ENCODE measurements at places on chromosomes 12 and 14.

DNA sequence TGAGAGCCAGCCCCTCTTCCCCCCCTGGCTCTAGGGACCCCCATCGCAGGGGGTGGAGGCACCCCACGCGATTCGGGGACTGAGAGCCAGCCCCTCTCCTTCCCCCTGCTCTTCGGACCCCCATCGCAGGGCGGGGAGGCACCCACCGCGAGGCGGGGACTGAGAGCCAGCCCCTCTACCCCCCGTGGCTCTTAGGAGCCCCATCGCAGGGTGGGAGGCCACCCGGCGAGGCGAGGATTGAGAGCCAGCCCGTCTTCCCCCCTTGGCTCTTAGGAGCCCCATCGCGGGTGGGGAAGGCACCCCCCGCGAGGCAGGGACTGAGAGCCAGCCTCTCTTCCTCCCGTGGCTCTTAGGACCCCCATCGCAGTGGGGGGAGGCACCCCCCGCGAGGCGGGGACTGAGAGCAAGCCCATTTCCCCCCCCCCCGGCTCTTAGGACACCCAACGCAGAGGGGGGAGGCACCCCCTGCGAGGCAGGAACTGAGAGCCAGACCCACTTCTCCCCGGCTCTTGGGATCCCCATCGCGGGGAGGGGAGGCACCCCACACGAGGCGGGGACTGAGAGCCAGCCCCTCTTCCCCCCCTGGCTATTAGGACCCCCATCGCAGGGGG is 45.6 kb downstream of the DDX11 start:
- DNase-seq, result no peak

DNA sequence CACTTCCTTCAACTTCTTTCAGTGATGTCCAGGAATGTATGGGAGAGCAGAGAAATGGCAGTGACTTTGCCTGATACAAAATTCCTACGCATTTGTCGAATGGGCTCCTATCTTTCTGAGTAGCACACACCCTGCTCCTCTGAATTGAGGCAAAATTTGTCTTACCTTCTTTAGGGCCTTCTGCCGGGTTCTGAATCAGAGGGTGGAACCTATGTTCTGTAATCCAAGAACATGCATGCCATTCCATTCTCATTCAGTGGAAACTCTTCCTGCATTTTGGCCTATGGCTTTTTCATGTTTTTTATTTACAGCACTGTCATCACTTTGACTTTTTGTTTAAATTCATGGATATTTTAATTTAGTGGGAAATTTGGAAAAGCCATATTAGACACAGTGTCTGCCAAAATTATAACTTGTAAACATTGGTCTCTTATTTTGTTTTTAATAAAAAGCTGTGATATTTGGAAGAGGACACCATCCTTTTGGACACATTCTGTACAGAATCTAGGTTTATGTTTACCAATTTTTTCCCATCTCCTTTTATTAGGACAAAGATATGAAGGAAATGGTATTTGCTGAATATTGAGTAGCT is 402.2 kb upstream of the FAR2 start:
- no peak for DNase-seq

- no peak for DNase-seq
Measured at GRCh38 chr12:131796754-131797587, 31.2 kb upstream of the MMP17 start.

DNA sequence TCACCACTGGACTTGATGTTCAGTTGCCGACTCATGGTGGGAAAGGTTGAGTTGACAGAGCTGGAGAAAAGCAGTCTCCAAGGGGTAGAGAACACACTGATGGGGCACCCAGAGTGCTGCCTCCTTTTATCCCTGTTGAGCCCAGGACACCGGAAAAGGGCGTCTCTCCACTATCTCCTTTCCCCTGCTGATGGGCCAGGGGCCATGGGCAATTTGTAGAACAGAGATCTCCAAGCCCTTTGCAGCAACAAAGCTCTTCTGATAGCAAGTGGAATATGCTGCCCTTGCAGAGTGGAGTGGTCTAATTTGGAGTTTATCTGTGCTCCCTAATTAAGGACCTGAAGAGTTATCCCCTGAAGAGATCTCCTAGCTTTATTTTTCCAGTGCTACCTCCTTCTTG is at the start of gene KRT74:
Gene KRT74, minus strand, starts transcription at position 101 of the 400 bp plus-strand sequence. Its CDS starts 66 bp downstream, at position 35.
- DNase-seq, result no peak

DNA sequence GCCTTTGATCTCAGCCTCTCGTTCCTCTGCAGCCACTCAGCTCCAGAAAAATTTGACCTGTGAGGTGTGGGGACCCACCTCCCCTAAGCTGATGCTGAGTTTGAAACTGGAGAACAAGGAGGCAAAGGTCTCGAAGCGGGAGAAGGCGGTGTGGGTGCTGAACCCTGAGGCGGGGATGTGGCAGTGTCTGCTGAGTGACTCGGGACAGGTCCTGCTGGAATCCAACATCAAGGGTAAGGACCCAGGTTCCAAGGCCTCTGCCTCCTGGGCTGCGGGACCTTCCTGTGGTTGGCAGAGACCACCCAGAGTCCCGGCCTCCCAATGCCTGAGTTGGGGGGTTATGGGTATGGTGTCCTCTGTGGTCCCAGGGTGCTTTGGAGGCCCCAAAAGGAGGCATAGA is 4.5 kb upstream of the GPR162 start:
- no peak for DNase-seq

DNA sequence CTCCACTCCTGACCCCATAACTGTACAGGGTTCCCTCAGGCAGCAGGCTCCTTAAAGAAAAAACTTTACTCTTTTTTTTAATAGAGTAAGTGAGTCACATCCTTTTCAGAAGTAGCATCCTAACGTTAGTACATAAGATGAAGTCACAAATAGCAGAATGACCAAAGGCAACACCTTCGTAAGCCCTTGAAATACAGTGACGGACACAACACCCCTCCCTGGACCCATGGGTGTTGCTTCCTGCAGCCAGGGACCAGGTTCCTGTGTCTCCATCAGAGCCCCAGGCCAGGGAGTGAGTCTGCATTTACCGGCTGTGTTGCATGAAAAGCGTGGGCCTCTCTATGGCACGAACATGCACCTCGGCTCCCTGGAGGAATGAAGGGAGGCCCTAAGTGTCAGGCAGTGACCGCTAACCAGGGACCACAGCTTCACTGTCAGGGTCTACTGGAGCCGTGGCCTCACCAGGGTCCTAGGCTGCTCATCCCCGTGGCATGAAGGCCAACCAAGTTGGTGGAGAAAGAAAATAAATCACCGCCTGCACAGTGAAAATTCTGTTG is 340.0 kb upstream of the SFSWAP start:
- no peak for DNase-seq

- no peak for DNase-seq
Measured at GRCh38 chr12:16407346-16407745, 59.9 kb downstream of the MGST1 start.

- no peak for DNase-seq
Measured at GRCh38 chr12:12017798-12018197, 52.9 kb upstream of the BCL2L14 start.

DNA sequence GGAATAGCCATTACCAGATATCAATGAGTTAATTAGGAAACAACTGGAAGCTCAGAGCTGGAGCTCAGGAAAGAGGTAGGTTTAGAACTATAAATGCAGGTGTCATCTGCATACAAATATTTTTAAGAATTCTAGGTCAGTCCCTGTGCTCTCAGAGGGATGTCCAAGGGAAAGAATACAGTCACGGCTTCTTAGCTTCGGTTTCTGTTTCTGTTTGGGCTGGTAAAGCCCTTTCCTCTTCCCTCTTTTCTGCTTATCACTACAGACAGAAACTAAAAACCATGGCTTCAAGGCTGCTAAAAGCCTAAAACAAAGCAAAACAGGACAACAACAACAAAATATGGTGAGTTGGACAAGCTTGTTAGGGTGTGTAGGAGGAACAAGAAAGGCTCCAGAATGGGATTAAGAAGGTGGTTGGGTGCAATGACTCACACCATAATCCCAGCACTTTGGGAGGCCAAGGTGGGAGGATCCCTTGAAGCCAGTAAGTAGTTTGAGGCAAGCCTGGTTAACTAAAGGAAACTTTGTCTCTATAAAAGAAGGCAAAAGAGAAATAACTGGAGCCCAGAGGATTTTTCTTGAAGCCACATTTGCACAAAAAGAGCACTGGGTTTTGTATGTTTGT is 113.0 kb downstream of the SEC23A start:
- no peak for DNase-seq

DNA sequence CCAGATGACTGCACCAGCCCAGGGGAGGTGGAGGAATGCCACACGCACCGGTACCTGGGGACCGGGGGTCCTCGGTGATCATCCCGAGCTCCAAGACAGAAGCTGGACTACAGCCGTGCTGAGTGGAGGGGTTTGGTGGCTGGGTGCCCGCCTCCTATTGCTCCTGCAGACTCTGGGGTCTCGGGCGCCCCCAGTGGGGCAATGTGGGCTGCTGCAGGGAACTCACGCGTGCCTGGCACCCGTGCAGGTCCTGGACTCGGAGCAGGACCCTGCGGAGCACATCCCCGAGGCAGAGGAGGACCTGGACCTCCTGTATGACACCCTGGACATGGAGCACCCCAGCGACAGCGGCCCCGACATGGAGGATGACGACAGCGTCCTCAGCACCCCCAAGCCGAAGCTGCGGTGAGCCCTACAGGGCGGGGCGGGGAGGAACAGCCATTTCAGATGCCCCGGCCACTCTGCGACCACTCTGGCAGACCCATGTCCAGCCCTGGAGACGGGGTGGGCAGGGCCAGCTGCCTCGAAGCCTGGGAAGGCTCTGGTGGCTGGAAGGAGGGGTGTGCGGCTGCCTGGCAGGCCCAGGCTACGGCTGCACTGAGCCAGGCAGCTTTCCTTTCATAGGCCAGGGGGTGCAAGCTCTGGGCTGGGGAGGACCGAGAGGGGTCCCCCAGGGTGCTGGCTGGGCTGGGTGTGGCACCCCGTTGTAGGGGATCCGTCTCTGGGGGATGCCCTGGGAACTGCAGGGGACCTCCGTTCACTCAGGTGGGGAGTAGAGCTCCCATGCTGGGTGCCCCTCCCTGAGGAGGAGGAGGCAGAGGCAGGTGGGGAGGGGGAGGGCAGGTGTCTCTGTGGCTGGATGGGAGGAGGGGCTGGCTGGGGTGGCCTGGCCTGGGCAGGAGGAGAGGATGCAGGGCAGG is 21.6 kb upstream of the TEX22 start:
- no peak for DNase-seq

GRCh38 chr12:70422631-70423030 is 56.5 kb downstream of the KCNMB4 start:
- DNase-seq, result no peak

- no peak for DNase-seq
Measured at GRCh38 chr12:76942267-76942666, 63.4 kb upstream of the CSRP2 start.

DNA sequence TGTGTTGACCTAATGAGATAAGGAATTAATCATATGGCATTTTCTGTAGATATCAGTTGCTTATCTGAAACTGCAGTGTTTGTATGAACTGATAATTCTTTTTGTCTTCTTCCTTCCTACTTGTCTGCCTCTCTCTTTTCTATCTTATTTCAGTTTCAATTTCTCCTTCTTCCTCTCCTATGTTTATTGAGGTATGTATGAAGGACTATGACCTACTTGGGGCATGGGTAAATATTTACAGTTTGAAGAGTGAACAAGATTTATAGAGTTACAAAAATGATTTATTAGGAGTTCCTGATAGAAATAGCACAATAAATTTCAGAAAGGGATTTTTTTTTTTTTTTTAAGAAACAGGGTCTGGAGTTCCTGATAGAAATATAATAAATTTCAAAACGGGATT is 88.7 kb upstream of the MUCL1 start:
- DNase-seq, result no peak

DNA sequence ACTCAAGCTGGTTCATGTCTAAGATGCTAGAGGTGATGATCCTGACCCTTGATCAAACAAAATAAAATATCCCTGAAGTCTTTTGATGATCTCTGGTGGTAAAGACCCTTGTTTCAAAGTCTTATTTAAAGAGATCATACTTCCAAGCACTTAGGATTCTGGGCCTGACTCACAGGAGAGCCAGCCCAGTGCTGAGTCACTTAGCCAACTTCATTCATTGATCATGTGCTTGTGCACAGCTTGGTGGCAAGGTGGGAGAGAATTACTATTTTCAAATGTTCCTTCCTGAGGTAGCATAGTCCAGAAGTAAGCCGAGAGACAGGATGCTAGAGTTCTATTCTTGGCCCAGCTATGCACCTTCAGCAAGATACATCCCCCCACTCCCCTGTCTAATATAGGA is 40.6 kb downstream of the SCN8A start:
- no peak for DNase-seq

GRCh38 chr12:110228756-110229155 is 52.3 kb upstream of the ATP2A2 start:
- no peak for DNase-seq

GRCh38 chr12:127271776-127272175 is 995.2 kb upstream of the TMEM132C start:
- no peak for DNase-seq

DNA sequence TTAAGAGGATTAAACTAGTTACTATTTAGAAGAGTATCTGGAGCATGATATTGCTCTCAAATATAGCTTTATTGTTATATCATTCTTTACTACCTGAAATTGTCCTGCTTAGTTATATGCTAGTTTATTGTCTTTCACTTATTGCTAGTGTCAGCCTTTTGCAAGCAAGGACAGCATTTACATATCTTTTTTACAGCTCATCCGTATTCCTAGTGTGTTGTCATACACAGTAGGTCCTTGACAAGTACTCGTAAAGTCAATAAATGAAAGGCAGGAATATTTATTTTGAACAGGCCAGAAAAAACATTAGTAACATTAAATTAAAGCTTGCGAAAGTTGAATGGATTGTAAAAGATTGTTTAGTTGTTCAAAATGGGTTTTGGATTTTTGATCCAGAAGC is 35.0 kb downstream of the CRADD start:
- no peak for DNase-seq

DNA sequence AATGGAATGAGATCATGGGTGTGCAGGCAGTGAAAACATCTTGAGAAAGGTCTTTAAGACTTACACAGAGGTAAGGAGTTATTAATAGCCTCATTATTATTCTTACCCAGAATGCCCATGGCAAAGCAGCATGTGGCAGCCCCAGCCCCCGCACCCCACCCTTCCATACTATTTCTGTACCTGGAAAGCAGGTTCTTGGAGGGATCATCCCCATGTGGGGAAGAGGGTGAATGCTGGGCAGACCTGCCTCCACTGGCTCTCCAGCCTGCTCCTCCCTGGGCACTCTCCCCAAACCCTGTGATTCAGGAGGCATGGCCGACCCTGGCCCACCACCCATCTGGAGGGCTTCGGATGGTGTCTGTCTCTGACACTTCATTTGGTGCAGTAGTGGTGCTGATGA is 28.3 kb downstream of the NPC2 start:
- DNase-seq, result no peak

DNA sequence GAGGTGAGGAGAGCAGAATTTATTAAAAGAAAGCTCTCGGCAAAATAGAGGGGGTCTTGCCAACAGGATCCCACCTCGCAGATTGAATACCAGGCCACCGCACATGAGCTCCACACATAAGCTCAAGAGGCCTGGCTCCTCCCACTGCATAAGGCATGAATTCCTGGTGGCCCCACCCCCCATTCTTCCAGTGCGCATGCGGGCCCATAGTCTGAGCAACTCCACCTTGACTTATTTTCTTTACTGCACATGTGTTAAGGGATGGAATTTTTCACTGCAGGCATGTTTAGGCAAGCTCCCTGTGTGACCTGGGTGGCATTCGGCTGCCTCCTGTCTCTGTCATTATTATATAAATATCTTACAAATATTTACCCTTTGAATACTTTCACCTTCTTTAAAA is 412.5 kb downstream of the RMST start:
- DNase-seq, result no peak

GRCh38 chr12:89393551-89394121 is 41.3 kb upstream of the DUSP6 start:
- DNase-seq, result no peak
